ENCODE measurements at places on chromosomes 11 and 22.

GRCh38 chr22:24474221-24474620 lies 20.9 kb upstream of the UPB1 start:
- no peak for DNase-seq

- DNase-seq, result no peak
These were observed 1.1 kb upstream of the BMAL1 start for GRCh38 chr11:13276454-13276831.

- DNase-seq, result no peak
These were observed 64.4 kb downstream of the GRAMD1B start for GRCh38 chr11:123494195-123495050.

DNA sequence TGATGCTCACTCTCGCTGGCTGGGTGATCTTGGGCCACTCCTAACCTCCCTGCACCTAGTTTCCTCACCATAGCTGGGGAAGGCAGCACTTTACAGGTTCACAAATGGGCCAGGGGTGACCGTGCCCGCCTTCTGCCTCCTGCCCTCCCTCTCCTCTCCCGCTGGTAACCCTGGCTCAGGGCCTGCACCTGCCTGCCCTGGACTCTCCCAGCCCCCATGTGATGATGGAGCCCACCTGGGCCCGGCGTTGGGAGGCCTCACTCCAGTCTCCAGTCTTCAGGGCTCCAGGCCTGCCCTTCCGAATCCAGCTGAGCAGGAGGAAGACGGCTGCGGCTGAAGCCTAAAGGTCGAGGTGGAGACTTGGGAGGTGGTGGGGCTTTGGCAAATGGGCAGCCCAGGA lies 152.9 kb downstream of the CACNA1I start:
- no peak for DNase-seq

DNA sequence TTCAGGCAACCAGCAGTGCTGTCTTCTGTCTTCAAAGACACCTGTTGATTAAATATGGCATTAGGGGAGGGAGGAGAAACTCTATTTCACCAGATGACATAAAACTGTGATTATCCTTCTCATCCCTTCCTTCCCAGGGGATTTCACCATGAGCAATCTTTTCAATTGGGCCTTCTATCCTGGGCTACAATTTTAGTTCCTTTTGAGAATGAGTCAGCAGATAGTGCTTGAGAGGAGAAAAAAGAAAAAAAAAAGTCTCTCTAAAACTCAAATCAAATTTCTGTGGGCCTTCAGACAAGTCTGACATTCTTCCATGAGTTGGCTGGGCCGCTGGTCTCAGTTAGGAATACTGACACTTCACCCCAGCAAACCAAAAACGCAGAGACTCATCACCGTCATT lies 7.2 kb downstream of the FLI1 start:
- no peak for DNase-seq
